ENCODE measurements at places on chromosomes 16 and 17. TPM values are rescaled to one million over a fixed set of nuclear protein-coding genes. Genes with fewer than 3 reads are reported as not detected.

DNA sequence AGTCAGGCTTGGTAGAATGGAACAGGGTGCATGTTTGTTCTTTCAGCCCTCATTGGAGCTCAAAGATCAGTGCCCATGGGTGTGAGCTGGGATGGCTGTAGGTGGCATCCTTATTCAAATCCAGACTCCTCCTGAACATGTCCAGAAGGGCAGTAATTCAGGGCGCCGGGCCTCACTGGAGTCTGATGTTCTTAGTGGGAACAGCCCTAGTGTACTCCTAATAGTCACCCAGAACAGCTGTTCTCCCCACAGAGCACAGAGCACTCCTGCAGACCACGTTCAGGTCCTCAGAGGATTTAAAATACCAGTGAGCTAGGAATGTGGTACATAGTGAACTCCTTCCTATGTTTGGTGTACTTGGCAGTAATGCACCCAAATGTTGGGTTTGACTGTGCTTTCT lies 96.2 kb downstream of the BANP start:
- no peak overlapping the region for H3K27ac ChIP-seq
- DNase-seq: no peak
- peaks cover 22% of the 10 kb centered on the region for H3K36me3 ChIP-seq
- H3K27me3 ChIP-seq: no peaks in the 10 kb centered on the region
- H3K4me1 ChIP-seq: no peaks in the 10 kb centered on the region
- H3K4me3 ChIP-seq: no peak overlapping the region

The HP gene
- 1,570 TPM for polyA plus RNA-seq

The CPHXL gene
- not detected for polyA plus RNA-seq

The ABCC6 gene
- polyA plus RNA-seq: 37.0 TPM

GRCh38 chr16:56722200-56722842 lies 7.6 kb upstream of the NUP93 start:
- no peaks in the 10 kb centered on the region for H3K27me3 ChIP-seq
- H3K27ac ChIP-seq: no peak overlapping the region
- no peak overlapping the region for H3K4me3 ChIP-seq
- no peaks in the 10 kb centered on the region for H3K36me3 ChIP-seq
- DNase-seq: no peak

DNA sequence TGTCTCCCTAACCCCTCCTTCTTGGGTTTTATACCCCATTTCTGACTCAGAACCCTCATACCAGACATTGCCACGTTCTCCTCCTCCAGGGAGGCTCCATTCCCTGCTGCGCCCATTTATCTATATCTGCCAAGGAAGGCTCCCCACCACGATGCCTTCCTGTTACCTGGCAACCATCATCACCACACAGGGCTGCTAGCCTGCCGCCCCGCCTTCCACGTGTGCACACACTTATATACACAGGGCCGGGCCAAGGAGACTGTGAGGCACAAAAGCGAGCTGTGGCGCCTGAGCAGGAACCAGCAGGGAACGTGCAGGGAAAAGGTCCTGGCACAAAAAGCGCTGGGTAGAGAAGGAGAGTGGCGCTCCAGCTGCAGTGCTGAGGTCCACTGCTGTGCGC lies 261.8 kb downstream of the CBLN1 start:
- no peak overlapping the region for H3K4me3 ChIP-seq
- peaks cover 3% of the 10 kb centered on the region for H3K4me1 ChIP-seq
- DNase-seq: no peak
- H3K27ac ChIP-seq: no peak overlapping the region
- H3K36me3 ChIP-seq: no peaks in the 10 kb centered on the region
- H3K27me3 ChIP-seq: peaks cover 26% of the 10 kb centered on the region

DNA sequence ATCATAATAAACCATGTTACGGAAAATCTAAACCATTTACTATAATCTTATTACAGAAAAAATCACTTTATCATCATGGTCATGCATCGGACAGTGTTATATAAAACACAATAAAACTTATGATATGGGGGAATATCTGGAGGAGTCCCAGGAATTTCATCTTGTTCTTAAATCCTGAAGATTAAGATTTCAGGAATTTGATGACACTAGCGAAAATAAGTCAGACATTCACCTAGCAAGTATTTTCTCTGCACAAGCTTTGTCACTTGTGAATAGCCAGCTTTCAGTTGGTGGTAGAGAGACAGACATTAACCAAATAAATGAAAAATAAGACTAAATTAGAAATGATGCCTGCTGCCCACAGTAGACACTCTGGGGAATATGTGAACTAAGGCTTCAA lies 410.0 kb downstream of the RBFOX1 start:
- no peaks in the 10 kb centered on the region for H3K27me3 ChIP-seq
- no peak overlapping the region for H3K4me3 ChIP-seq
- H3K36me3 ChIP-seq: no peaks in the 10 kb centered on the region
- no peak overlapping the region for H3K27ac ChIP-seq
- H3K4me1 ChIP-seq: no peaks in the 10 kb centered on the region
- no peak for DNase-seq

The CCL7 gene
- 44.9 TPM for polyA plus RNA-seq

The SLC12A3 gene
- polyA plus RNA-seq: 0.07 TPM

DNA sequence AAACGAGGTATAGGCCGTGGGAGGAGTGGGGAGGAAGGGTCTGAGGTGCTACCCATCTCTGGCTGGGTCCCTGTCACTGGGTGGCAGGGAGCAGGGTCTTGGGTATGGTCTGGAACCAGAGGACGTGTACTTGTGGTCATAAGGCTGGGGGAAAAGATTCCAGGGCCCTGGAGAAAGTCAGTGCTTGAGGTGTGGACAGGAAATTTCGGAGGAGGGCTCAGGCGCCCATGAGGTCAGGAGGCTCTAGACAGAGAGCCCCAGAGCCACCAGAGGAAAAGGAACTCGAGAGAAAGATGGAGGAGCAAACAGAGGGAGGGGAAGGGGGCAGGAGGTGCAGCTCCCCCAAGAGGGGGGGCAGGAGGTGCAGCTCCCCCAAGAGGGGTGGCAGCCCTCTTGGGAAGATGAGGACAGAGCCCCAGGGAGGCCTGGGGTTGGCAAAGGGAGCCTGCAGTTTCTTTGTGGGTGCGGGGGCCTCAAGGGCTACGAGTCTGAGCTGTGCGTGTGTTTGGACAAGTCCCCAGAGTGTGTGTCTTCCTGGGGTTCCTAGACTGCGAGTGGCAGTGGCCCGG lies 683 bp upstream of the SLC7A6 start:
- H3K36me3 ChIP-seq: peaks cover 2% of the 10 kb centered on the region
- H3K4me1 ChIP-seq: peaks cover 5% of the 10 kb centered on the region
- no peak for DNase-seq
- peak overlapping the region; percentile 99 for H3K27ac ChIP-seq
- no peaks in the 10 kb centered on the region for H3K27me3 ChIP-seq
- H3K4me3 ChIP-seq: peak overlapping the region; percentile 68

GRCh38 chr16:66004699-66005098 lies 361.8 kb upstream of the CDH5 start:
- peaks cover 6% of the 10 kb centered on the region for H3K4me1 ChIP-seq
- no peak for DNase-seq
- H3K27ac ChIP-seq: no peak overlapping the region
- no peak overlapping the region for H3K4me3 ChIP-seq
- no peaks in the 10 kb centered on the region for H3K36me3 ChIP-seq

- no peaks in the 10 kb centered on the region for H3K27me3 ChIP-seq
- no peak overlapping the region for H3K27ac ChIP-seq
- no peak for DNase-seq
- no peaks in the 10 kb centered on the region for H3K4me1 ChIP-seq
- no peaks in the 10 kb centered on the region for H3K36me3 ChIP-seq
Observed at GRCh38 chr17:55681342-55681700, 41.3 kb downstream of the TMEM100 start.

- no peak overlapping the region for H3K4me3 ChIP-seq
- H3K36me3 ChIP-seq: no peaks in the 10 kb centered on the region
- no peak overlapping the region for H3K27ac ChIP-seq
Observed at GRCh38 chr17:73616120-73616872, 27.9 kb downstream of the SDK2 start.

DNA sequence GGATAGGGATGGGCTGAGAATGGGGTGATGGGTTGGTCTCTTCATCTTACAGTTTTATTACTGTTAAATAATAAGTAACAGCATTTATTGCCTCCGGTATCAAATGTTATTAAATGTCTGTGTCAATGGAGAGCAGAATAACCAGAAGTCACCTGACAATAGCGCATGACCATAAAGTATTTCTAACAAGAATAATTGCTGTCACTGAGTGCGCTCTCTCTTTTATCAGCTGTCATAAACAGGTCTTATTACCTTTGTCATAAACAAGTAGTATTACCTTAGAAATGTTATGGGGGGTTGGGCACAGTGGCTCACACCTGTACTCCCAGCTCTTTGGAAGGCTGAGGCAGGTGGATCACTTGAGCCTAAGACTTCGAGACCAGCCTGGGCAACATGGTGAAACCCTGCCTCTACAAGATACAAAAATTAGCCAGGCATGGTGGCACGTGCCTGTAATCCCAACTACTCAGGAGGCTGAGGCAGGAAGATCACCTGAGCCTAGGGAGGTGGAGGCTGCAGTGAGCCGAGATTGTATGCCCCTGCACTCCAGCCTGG lies 120.6 kb downstream of the MAP2K6 start:
- H3K27ac ChIP-seq: no peak overlapping the region
- H3K36me3 ChIP-seq: peaks cover 3% of the 10 kb centered on the region
- H3K27me3 ChIP-seq: no peaks in the 10 kb centered on the region
- DNase-seq: no peak
- no peak overlapping the region for H3K4me3 ChIP-seq

The CSH1 gene
- not detected for polyA plus RNA-seq

The NHLRC4 gene
- 2.3 TPM for polyA plus RNA-seq

The FBXW10B gene
- 1.4 TPM for polyA plus RNA-seq

DNA sequence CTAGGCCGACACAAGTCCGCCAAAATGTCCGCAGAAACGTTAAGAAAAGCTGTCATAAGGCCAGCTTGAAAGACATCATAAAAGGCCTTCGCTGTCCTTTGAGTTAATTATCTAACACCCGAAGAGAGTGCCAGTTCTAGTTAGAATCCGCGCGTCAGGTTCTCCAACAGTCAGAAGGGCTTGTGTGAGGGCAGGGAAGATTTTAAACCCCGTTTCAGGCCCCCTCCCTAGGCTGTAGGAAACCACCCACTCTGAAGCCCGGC lies 729 bp upstream of the CLTC start:
- peaks cover 25% of the 10 kb centered on the region for H3K4me1 ChIP-seq
- H3K27me3 ChIP-seq: no peaks in the 10 kb centered on the region
- no peaks in the 10 kb centered on the region for H3K36me3 ChIP-seq
- peak overlapping the region; percentile 51 for H3K4me3 ChIP-seq
- H3K27ac ChIP-seq: peak overlapping the region; percentile 94
- no peak for DNase-seq

DNA sequence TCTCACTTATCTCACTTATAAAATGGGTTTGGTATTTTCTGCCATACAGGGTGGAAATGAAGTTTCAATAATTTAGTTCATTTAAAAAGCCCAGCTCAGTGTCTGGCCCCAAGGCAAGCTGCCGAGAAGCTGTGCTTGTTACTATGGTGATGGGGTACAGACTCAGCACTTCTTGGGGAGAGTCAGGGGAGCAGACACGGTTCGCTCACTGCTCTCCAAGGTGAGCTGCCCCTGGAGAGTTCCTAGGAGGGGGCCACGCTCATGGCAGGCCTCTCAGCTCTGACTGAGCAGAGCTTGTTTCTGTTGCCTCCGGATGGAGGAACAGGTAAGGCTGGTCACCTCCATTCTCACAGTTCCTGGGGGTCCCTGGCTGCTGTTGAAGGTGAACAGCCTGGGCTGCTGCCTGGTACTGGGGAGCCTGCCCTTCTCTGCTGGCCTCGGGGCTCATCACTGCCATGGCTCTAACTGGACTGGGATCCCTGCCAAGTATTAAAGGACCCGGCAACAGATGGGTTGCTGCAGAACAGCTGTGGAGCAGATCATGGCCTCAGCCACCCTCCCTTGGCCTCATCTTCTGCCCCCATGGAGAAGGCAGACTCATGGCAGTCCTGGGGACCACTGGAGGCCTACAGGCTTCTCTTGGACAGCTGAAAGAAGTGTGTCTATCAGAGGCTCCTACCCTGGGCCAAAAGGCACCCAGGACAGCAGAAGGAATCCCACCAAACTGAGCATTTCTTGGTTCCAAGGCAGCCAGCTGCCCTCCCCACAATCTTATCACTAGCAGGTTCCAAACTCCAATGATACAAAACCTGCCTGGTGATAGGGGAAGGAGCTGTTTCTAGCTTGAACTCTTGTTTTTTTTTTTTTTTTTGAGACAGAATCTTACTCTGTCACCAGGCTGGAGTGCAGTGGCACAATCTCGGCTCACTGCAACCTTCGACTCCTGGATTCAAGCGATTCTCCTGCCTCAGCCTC lies 25.9 kb upstream of the SPATA32 start:
- DNase-seq: no peak
- peak overlapping the region; percentile 33 for H3K27ac ChIP-seq
- no peak overlapping the region for H3K4me3 ChIP-seq
- H3K4me1 ChIP-seq: peaks cover 13% of the 10 kb centered on the region

The KRTAP9-4 gene
- not detected for polyA plus RNA-seq

The CSH2 gene
- not detected for polyA plus RNA-seq

The EIF3C gene
- 324 TPM for polyA plus RNA-seq

- H3K36me3 ChIP-seq: peaks cover 3% of the 10 kb centered on the region
- no peak for DNase-seq
- H3K27ac ChIP-seq: no peak overlapping the region
- no peaks in the 10 kb centered on the region for H3K4me1 ChIP-seq
- H3K27me3 ChIP-seq: no peaks in the 10 kb centered on the region
- H3K4me3 ChIP-seq: no peak overlapping the region
Observed at GRCh38 chr17:32161506-32162365, 19.4 kb downstream of the RHOT1 start.

- no peaks in the 10 kb centered on the region for H3K27me3 ChIP-seq
- H3K36me3 ChIP-seq: no peaks in the 10 kb centered on the region
- DNase-seq: peak; percentile 46
- H3K4me1 ChIP-seq: peaks cover 22% of the 10 kb centered on the region
Observed at GRCh38 chr16:17448640-17449638, 21.8 kb downstream of the XYLT1 start.

GRCh38 chr17:48907713-48908046 lies 527 bp upstream of the UBE2Z start:
- peak overlapping the region; percentile 67 for H3K4me3 ChIP-seq
- H3K36me3 ChIP-seq: peaks cover 7% of the 10 kb centered on the region
- H3K27ac ChIP-seq: peak overlapping the region; percentile 96
- no peaks in the 10 kb centered on the region for H3K4me1 ChIP-seq
- peak; percentile 79 for DNase-seq
- no peaks in the 10 kb centered on the region for H3K27me3 ChIP-seq

- H3K4me1 ChIP-seq: peaks cover 1% of the 10 kb centered on the region
- no peak overlapping the region for H3K27ac ChIP-seq
- no peak overlapping the region for H3K4me3 ChIP-seq
Observed at GRCh38 chr16:69412287-69412686, 12.1 kb upstream of the CYB5B start.

DNA sequence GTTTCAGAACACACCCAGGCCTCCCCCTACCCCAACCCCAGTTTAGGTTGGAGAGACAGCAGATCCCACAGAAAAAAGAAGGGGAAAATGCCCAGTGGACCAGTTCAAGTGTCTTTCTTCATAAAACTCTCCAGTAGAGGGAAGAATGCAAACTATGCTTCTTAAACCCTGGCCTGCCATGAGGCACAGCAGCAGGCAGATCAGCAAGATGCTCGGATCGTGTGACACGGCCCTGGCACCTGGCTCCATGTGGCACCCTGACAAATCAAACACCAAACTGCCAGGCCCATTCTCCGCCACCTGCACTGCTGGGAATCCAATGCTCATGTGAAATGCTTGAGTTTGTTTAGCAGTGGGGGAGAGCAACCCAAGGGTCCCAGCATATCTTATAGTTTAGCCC lies 166.8 kb downstream of the SOX9 start:
- H3K27ac ChIP-seq: no peak overlapping the region
- no peaks in the 10 kb centered on the region for H3K4me1 ChIP-seq
- no peaks in the 10 kb centered on the region for H3K36me3 ChIP-seq
- no peaks in the 10 kb centered on the region for H3K27me3 ChIP-seq
